ENCODE measurements at places on chromosomes 12 and 14. TPM values are rescaled to one million over a fixed set of nuclear protein-coding genes. Genes with fewer than 3 reads are reported as not detected.

Gene KRT83
- total RNA-seq: not detected

Gene KCNK13
- not detected for total RNA-seq

Gene PZP
- not detected for total RNA-seq

Gene TMEM119
- total RNA-seq: 1.2 TPM

Gene STAB2
- not detected for total RNA-seq

Gene DIO3
- not detected for total RNA-seq

Gene C3AR1
- total RNA-seq: 5.9 TPM

Gene MYF6
- not detected for total RNA-seq

Gene PRKD1
- not detected for total RNA-seq

Gene PEX5
- total RNA-seq: 18.2 TPM

Gene CCDC60
- total RNA-seq: not detected

Gene CLEC4D
- not detected for total RNA-seq

Gene PLEKHG7
- total RNA-seq: not detected

Gene PPP1R1A
- total RNA-seq: not detected

Gene CFAP54
- 0.40 TPM for total RNA-seq

Gene SYNDIG1L
- total RNA-seq: not detected

Gene TAS2R43
- total RNA-seq: 1.9 TPM

Gene ANKRD9
- total RNA-seq: 6.2 TPM

Gene DLK1
- total RNA-seq: not detected

Gene PTPRO
- total RNA-seq: 10.2 TPM

Gene NR4A1
- 2.7 TPM for total RNA-seq

Gene PELI2
- 3.6 TPM for total RNA-seq

Gene PRB2
- not detected for total RNA-seq

DNA sequence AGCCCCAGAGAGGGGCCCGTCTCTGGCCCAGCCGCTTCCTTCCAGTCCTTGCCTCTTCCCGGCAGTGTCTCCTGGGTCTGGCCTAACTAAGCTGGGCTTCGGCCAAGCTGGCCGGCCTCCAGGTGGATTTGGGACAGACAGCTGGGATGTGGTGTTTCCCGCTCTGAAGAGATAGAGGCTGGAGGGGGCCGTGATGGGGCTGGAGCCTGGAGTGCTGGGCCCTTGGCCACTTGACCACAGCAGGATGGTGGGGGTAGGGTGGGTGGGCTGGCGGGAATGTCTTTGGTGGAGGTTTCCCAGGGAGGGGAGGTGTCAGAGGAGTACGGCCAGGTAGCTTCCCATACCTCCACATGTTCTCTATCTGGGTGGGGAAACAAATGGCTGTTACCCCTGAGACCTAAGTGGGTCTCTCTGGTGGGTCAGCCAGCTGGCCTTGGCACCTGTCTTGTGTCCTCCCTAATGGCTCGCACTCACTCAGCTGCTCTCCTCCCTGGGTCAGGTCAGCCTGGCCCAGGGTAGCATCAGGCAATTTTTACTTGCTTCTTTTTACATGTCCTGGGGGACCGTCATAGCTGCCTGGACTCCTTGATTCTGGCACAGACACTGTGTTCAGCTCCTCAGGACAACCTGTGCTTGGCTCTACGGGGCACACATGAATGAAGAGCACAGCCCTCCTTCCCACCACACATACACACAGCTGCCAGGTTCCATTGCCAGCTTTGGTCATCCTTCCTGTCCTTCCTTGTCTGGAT lies 19.8 kb upstream of the PGF start:
- no peak for DNase-seq

DNA sequence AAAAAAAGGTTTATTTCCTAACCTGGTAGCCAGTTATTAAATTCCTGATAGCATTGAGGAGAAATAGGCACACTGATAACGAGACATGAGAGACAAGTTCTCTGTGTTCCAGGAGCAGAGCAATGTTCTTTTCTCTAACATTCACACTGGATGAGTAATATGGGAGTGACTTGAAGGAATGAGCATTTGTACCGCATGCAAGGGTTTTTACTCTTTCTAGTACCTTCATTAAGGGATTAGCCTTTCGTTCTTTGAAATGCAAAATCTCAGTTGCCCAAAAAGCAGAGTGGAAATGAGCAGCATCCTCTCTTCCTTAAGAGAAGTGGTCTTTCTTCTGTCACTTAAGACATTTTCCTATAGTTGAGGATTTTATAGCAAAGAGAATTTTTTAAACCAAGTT lies 54.7 kb downstream of the FGD4 start:
- DNase-seq: no peak

DNA sequence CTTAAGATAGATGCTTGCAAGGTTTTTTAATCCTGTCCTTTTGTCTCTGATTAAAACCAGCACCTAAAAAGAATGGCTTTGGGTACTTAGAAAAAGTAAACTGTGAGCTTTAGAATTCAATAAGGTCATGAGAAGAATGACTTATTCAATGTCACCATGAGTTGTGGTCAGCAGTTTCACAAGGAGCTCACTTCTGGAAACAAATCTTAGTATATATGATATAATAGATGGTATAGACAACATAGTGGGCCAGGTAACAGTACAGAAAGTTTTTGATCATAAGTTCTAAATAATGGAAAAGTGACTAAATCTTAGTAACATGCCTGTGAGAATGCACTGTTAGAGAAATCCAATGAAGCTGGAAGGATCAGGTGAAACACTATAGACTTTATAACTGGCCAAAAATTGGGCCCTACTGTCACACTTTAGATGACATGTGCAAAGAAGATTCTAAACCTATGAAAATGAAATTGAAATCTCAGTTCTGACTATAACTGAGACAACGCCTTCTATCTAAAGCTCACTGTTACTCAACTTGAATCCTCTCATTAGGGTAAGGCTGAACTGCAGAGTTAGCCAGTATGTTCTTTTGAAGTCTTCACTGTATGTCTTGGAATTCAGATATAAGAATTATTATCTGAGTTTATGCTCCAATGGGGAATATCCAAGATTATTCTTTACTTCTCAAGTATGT lies 42.4 kb upstream of the RAD51AP1 start:
- DNase-seq: no peak

- no peak for DNase-seq
Observed at GRCh38 chr12:109893261-109893995, 6.6 kb upstream of the TCHP start.

DNA sequence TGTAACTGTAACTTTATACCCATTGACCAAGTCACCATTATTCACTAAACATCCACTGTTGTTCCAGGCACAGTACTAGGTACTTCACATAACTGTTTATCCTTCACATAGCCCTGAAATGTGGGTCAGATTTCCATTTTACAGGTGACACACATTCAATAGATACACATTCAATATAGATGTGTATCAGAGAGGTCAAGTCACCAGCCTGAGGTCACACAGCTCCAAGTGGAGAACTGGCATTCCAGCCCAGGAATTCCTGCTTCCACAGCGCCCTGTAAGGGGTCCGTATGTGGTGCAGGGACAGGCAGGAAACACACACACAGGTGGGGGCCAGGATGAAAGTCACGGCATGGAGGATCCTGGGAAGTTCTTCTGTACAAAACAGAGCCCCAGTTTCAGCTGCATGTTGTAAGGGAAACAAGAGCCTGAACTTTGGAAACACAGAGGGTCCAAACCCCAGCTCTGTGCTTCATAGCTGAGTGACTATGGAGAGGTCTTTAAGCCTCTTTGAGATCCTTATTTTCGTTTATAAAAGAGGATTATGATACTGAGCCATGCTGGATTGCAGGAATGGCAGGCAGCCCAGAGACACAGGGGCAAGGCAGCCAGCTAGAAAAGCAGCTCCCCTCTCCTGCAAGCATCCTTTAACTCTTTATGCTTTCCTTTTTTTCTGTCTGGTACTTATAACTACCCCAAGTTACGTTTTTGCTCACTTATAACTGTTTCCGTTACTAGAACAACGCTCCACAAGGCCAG lies 50.3 kb upstream of the DICER1 start:
- DNase-seq: no peak

GRCh38 chr14:26719514-26719913 lies 121.7 kb upstream of the NOVA1 start:
- no peak for DNase-seq

GRCh38 chr12:43754015-43754414 lies 4.6 kb downstream of the PUS7L start:
- DNase-seq: no peak

GRCh38 chr14:51883232-51883631 lies 22.8 kb downstream of the GNG2 start:
- no peak for DNase-seq

- DNase-seq: no peak
Observed at GRCh38 chr14:100028990-100029677, 36.1 kb upstream of the EVL start.

- no peak for DNase-seq
Observed at GRCh38 chr12:13117029-13117428, 13.6 kb upstream of the GSG1 start.

- DNase-seq: no peak
Observed at GRCh38 chr12:38279756-38280155, 36.8 kb upstream of the ALG10B start.

- no peak for DNase-seq
Observed at GRCh38 chr14:73478684-73479083, 12.0 kb upstream of the RIOX1 start.

DNA sequence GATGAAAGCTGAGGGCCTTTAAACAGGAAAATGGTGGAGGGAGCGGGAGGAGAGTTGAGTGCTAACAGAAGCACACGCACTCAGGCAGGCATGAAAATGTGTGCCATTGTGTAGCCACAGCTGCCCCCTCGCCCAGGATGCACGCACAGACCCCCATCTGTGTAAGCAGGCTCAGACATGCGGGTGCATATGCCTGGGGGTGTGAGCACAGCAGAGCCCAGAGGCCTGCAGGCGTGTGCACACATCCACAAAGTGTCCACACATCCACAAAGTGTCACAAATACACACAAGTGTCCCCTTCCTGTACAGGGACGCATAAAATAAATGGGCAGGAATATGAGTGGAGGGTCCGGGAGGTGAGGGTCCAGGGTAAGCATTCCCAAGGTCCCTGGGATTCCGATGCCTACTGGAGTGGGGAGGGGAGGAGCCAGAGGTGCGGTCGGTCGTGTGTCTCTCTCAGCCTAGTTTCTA lies 805 bp upstream of the KRT7 start:
- DNase-seq: no peak

- DNase-seq: no peak
Observed at GRCh38 chr12:48013287-48013686, 9.0 kb upstream of the COL2A1 start.

DNA sequence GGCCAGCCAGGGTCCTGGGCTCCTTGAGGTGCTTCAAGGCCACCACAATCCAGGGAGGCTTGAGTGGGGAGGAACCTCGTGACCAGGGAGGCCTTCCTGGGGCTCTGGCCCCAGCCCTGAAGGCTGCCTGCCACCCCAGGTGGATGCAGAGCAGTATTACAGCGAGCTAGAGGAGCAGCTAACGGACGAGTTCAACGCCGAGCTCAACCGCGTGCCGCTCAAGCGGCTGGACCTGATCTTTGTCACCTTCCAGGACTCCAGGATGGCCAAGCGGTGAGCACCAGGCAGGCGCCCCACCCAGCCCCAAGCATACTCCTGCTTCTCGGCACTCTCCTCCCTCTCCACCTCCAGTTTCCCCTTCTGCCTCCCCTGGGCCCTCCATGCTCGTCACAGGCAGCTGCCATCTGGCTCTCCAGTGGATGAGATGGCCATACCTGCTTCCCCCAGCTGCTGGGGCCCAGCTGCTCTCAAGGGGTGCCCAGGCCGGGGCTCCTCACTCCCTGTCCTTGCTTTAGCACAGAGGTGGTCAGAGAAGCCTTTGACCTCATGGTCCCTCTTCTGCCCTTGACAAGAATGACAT lies 30.6 kb downstream of the NGB start:
- no peak for DNase-seq

DNA sequence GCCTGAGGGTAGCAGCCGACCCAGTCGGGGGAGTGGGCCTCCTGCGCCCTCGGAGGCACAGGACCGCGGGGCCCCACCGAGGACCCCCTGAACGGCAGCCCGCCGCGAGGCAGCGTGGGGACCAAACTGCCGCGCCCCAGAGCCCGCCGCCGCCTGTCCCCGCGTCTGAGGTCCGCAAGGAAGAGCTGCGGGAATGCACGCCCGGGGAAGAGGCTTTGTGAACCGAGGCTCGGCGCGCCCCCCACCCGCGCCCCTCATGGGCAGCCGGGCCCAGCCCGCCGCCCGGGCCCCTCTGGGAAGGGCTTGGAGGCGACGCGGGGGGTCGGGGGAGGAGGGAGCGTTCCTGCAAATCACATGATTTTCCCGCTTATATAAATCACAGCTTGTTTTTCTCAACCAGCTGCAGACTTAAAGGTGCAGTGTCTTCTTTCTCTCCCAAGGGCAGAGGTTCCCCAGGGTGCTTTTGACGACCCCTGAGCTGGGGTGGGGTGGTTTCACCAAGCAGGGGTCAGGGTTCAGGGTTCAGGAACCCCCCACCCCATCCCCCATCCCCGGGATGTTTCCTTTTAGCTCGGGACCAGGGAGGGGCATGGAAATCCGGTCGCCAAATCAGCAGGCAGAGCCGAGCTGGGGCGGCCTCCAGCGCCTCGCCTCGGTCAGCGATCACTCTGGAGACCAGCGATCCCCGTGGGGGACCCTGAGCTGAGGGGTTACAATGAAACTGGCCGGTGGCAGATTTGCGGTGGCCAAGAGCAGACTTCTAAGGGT lies 44.7 kb upstream of the ATP23 start:
- no peak for DNase-seq

DNA sequence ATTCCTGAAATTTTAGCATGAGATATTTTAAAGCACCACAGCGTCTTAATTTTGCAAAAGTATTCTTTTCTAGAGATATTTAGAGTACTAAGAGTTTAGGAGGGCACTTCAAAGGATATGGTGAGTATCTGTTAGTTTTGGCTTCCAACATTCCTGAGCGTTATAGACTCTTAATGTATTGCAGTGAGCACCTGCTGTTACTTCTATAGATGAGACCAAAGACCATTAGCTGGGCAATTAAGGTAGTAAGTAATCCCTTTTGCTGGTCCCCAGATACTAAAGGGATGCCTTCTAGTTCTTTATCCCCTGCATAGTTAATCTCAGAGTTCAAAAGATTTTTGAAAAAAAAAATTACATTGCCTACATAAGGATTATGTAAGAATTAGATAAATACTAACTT lies 975.6 kb downstream of the GALC start:
- DNase-seq: no peak

- DNase-seq: no peak
Observed at GRCh38 chr12:6535960-6536847, 1.9 kb downstream of the GAPDH start.

GRCh38 chr14:49033131-49033530 lies 553.0 kb downstream of the RPS29 start:
- DNase-seq: no peak

DNA sequence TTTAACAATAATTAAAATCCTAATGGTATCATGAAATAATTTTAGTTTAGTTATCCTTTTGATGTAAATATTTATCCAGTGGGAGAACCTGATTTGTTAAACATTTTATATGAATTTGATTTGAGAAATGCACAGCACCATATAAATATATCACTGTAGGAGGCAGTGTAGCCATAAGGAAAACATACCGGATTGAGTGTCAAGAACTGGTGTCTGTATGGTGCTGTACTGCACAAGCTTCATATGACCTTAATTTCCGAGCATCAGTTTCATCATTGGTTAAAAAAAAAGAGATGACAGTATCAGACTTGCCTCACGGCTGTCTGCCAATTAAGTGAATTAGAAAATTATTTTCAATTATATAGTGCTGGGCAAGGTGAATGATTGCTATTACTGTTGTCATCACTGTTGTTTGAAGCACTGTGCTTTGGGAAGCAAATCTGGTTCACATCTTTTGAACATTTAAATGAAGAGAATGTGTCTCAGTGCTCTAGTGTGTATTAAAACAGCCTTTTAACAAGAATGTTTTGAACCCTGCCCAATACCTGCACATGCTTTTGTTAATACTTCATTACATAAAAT lies 72.1 kb downstream of the TMTC2 start:
- no peak for DNase-seq

- no peak for DNase-seq
Observed at GRCh38 chr14:64196814-64197411, 97.3 kb downstream of the ESR2 start.

GRCh38 chr14:55914771-55915170 lies 203.4 kb upstream of the PELI2 start:
- DNase-seq: no peak

Data from activated CD4-positive, alpha-beta T cell treated with anti-CD3 and anti-CD28 coated beads, Interleukin-2, amount 10 ng/mL, durations not matched to agents 7 days and 5 days (primary cell).